Stimulated activated CD8-positive, alpha-beta memory T cell treated with anti-CD3 and anti-CD28 coated beads, Interleukin-2, amount 100 ng/mL, for 1 hour (primary cell): ENCODE measurements at places on chromosomes 11 and 22.

GRCh38 chr11:64235437-64236161 lies 1.2 kb downstream of the VEGFB start:
- no peak for DNase-seq

DNA sequence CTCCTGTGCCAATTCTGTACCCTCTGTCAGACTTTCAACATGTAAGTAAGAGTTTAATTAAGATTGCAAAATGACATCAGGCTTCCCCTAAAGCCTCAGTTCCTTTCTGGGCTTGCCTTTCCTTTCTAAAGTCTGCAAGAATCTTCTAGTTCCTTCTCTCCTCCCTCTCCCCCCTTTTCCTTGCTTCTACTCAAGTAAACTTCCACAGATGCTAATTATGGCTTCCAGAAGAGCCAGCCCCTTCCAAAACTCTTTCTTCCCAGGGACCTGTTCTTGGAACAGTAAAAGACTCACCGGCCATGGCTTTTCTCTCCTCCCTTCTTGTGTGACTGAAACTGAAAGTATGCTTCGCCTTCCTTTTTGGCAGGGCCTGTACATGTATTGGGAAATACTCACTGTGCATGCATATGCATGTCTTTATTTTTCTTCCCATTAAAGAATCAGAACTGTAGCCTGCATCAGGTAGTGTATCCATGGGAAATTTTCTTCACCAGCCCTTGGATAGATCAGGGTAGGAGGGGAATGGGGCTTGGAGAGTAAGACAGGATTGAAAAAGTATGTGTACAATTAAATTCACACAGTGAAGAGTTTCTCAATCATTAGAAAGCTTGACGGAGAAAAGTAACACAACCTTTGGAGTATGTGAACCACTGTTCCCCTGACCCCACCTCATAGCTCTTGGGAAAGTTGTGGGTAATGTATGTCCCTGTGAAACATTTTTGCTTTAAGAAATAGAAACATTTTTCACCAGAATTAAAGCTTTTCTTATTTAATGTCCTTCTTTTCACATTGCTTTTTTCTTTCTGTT lies at the start of gene CASP1:
Gene CASP1 (minus strand): TSS at position 332 of the 808 bp plus-strand sequence. CDS start 31 bp downstream, at position 301.
- DNase-seq, result no peak

GRCh38 chr11:111372538-111372937 lies 6.5 kb downstream of the POU2AF1 start:
- DNase-seq, result no peak

DNA sequence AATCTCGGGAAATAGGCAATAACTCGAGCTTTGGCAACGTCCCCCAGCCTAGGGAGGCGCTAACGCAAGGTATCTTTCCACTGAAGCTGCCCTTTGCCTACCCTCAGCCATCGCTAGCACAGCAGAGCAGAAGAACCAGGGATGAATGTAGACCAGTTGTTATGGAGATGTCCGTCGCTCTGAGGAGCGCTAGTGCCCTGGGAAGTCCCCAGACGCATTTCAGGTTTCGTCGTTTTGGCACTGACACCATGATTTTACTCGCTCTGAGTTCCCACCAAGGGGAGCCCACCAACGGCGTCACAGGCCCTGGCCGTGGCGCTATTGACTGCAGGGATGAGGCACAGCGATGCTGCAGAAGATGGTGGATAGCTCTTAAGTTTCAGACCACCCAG lies 22.7 kb upstream of the BDNF start:
- DNase-seq, result no peak

- no peak for DNase-seq
Measured at GRCh38 chr11:120024046-120024445, 113.9 kb downstream of the TRIM29 start.

DNA sequence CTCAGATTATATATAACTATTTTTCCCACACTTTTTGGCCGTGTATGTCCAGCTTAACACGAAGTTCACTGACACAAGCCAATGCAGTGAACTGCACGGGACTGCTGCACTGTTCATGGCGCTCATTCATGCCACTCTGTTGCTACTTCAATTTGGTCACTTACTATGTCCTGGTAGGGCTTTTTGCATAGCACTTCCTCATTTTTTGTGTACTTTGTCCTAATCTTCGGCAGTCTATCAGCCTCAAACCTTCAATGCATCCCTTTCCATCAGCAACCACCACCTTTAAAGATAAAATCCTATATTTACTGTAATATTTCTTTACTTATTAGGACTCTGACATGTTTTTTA lies 18.7 kb upstream of the ARHGAP32 start:
- DNase-seq, result no peak

DNA sequence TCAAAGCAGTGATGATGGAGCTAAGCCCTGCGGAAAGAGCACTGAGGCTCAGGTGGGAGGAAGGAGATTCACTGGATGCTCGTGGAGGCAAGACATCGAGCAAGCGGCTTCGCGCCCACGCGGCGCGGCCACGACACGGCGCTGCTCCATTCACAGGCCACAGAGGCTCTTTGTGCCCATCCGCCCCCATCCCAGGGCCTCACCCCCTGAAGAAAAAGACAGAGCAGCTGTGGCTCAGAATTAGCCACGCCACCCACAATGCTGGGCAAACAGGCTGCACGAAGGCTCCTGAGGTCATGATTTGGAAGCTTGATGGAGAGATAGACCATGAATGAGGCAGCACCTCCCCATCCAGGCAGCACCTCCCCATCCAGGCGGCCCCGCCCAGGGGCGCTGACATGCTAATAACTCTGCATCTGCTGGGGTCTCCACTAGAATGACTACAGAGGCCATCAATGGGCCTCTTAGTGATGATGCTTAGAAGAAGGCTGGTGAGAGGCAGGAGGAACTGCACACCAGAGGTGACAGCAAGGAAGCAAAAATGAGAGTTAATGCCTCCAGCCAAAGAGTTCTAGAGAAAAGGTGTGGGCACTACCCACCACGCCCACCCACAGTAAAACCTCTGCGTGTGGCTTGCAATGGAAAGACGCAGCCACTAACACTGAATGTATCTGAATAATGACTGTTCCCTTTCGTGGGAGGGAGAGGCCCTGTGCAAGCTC lies 43.5 kb downstream of the MYH9 start:
- DNase-seq, result no peak

- DNase-seq, result no peak
Measured at GRCh38 chr11:69898123-69898522, 78.9 kb upstream of the FGF3 start.

DNA sequence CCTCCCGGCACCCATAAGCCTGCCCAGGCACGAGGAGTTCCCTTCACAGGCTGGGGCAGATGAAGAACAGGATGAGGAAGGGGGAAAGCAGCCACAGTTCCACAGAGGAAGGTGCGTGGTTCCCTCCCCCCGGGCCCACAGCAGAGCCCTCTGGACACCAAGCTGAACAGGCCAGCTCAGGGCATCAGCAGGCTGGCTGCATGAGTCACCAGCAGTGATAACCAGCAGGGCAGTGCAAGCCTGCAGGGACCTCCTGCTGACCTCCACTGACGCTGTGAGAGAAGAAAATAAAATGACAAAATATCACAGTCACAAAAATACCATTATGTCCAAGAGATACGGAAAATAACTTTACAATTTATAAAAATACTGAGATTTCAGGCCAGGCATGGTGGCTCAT lies 11.5 kb downstream of the RTL6 start:
- no peak for DNase-seq

DNA sequence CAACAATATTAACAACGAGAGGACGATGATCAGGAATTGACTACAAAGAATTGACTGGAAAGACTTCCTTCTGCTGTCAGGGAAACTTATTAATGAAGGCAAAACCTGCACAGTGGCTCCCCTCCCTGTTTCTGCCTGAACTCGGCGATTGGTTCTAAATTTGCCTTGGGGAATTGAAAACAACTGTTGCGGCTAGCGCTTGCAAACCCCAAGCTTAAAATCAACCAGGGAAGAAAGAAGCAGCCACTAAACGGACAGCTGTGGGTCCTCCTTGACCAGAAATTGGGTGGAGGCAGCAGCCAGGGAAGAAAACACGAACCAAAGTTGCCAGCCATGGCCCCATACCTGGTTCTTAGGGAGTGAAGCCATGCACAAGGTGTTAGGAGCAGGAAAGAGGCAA lies 383.5 kb upstream of the CADM1 start:
- no peak for DNase-seq

- no peak for DNase-seq
Measured at GRCh38 chr22:48378673-48379072, 1449.0 kb downstream of the BRD1 start.

- DNase-seq, result no peak
Measured at GRCh38 chr22:24059121-24059520, 48.0 kb downstream of the CABIN1 start.

GRCh38 chr22:29251981-29252911 lies 15.5 kb downstream of the RHBDD3 start:
- no peak for DNase-seq
